ENCODE measurements at places on chromosomes 12 and 14. TPM values are rescaled to one million over a fixed set of nuclear protein-coding genes. Genes with fewer than 3 reads are reported as not detected.

DNA sequence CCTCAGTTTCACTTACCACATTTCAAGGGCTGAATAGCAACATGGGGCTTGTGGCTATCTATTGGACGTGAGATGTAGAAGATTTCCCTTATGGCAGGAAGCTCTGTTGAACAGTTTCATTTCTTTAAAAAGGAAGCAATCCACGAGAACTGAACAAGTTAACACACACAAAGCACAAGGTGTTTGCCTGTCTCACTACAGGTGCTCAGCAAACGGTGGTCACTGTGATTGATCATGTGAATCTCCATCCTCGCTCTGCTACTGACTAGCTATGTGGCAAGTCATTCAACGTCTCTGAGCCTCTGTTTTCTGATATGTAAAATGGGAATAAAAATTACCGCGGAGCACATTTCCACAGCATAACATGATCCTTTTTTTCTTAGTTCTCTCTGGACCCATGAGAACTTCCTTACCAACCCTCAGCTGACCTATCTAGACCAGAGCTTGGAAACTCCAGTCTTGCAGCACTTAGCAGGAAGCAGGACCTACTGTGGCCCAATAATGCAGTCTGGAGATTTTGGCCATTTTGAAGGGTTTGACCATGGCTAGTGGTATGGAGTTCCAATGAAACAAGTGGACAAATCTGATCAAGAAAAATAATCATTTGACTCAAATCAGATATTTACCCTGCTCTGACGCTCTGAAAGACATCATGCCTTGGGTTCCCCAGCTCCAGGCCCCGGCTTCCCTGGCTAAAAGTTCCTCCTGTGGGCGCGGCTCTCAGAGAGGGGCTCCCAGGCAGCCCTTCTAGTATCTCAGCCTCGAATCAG, 278.8 kb downstream of the ZFP36L1 start:
- peak; percentile 95 for DNase-seq

- peak; percentile 50 for DNase-seq
These were observed 15.9 kb downstream of the KCTD10 start for GRCh38 chr12:109461049-109461845.

DNA sequence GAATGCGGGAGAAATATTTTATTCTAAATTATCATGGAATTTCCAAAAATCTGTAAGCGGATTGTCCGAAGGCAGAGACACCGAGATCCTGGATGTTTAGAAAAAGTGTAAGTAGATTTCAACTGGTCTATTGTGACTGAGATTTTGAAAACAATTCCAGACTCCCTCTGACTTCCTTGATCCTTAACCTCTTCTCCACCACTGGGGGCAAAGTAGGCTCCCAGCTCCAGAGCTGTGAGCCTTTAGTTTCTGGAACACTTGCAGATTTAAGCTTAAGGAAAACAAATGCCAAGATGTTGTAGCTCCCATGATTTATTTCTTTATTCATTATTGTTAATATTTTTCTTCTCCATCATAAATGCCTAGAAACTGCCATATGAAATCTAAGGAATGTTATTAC, 1320.5 kb upstream of the SEL1L start:
- DNase-seq: no peak

DNA sequence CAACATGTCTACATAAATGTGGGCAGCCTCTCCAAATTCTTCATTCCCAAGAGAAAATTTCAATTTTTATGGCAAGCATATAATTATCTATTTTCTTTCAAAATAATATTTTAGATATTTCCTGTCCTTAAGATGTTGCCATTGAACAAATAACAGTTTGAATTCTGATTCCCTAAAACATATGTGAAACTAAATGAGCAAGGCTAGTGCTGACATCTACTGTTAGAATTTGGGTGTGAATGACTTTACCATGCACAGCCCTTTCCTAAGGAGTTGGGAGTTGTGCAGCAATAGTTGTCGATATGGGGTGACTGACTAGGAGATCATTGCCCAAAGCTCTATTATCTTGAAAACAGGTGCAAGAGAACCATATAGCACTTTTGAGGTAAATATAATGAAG, 108.2 kb upstream of the SLC38A4 start:
- DNase-seq: peak; percentile 7

DNA sequence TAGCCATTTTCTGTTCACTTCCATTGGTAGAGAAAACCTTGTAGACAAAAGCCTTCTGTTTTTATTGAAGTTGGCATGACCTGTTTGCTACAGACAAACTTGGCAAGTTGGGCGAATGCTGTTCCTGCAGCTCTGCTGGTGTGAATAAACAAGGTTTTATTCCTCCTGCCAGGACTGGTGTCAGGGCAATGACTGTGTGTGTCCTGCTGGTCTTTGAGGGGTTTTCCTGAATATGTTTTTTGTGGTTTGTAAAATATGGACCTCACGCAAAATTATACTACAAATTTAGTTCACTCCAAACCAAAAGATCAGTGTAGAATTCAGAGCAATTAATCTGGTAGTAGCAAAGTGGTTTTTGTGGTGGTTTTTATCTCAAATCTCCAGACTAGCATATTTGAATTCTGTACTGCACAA, 140.8 kb downstream of the ERC1 start:
- DNase-seq: no peak

- DNase-seq: no peak
These were observed 400 bp downstream of the ADCY6 start for GRCh38 chr12:48788524-48788853.

DNA sequence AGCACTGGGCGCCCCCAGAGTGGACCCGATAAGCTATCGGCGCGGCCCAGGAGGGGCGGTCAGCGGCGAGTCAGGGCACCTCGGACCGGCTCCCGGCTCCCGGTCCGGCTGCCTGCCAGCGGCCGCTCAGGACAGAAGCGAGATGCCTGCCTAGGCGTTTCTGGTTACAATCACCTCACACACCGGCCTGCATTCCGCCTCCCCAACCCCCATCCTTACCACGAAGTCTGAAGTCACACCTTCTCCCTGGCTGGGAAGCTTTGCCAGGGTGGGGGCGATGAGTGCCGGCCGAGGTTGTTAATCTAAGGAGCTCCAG, 42.6 kb upstream of the TBX5 start:
- no peak for DNase-seq

GRCh38 chr14:76136476-76137110, 15.1 kb upstream of the GPATCH2L start:
- no peak for DNase-seq

- DNase-seq: no peak
These were observed 7.0 kb upstream of the CEBPE start for GRCh38 chr14:23125933-23126524.

- no peak for DNase-seq
These were observed 86.4 kb downstream of the EML1 start for GRCh38 chr14:99879401-99880295.

- DNase-seq: no peak
These were observed 51.9 kb downstream of the CPSF2 start for GRCh38 chr14:92173668-92174067.

DNA sequence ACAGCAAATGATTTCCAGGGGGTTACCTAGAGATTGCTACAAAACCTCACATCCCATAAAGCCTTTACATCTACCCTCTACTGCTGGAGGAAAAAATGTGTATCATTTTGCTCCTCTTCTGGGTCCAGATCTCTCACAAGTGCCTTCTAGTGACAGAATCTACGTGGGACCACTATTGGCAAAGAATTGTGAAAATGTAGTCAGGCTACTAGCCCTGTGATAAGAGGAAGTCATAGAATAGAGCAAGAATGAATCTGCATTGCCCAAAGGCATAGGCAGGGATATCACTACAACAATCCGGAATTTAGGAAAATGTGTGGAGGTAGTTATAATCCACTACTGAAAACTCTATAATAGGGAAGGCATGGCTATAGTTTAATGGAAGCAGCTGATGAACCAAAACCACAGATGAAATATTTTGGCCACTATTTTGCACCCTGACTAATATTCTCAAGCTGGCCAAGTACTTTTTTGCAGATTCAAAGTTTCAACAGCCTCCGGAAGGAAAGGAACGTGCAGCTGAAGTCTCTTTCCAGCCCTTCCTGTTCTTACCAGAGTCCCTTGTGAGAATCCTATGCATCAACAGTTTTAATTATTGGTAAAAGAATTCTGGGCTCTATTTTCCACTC, 176.8 kb downstream of the PHLDA1 start:
- no peak for DNase-seq

- DNase-seq: no peak
These were observed 2.1 kb upstream of the SLC38A2 start for GRCh38 chr12:46374711-46375110.

DNA sequence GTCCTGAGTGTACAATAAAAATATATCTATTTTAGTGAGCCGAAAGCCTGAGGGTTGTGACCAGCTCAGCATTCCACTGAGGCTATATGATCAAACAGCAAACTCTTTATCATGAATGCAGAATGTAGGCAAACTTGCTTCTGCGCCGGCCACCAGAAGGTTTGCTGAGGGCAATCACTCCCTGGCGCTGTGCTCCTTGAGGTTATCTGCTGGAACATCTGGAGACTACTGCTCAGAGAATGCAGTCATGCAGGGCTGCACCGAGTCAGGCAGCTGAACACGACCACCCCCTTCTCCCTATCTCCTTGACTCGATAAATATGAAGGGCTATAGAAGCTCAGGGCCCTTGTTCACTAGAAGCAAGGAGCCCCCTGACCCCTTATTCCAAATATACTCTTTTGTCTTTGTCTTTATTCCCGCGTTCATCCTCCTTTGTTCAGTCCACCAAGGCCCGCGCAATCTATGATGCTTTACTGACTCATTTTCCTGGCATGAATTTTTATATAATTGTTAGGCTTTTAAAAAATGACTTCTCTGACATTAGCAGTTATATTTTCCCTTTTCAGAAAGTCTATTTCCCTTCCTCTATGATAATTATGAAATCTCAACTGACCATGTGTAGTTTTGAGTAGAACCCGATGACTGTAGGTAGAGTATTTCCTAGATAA, 1089.3 kb downstream of the SLC16A7 start:
- peak; percentile 3 for DNase-seq

TGFB3 gene
- total RNA-seq: 5.6 TPM

GLIPR1L1 gene
- total RNA-seq: not detected

KRT4 gene
- total RNA-seq: not detected

KRT8 gene
- 0.89 TPM for total RNA-seq

FCF1 gene
- 62.1 TPM for total RNA-seq
